ENCODE measurements at places on chromosomes 5 and 9.

DNA sequence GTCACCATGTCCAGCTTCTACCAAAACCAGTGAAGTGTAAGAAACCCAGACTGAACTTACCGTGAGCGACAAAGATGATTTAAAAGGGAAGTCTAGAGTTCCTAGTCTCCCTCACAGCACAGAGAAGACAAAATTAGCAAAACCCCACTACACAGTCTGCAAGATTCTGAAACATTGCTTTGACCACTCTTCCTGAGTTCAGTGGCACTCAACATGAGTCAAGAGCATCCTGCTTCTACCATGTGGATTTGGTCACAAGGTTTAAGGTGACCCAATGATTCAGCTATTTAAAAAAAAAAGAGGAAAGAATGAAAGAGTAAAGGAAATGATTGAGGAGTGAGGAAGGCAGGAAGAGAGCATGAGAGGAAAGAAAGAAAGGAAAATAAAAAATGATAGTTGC, 19.8 kb downstream of the IL7R start:
- no peak for DNase-seq

DNA sequence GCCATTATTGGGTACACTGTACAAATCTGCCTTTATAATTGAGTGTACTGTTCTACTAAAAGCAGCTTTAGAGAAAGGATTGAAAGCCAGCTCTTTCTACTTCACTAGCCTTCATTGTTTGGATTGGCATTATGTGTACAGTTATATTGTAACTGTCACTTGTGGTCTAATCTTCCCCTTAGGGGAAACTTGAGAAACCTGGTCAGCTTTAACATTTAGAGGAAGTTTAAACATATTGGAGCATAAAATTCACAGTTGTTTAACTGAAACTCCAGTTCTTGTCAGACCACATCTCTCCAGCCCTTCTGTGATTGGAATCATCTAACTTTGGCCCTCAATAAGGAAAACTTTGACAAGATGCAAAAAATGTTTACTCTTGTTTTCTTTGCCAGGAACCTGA, 24.6 kb downstream of the PIK3R1 start:
- no peak for DNase-seq

DNA sequence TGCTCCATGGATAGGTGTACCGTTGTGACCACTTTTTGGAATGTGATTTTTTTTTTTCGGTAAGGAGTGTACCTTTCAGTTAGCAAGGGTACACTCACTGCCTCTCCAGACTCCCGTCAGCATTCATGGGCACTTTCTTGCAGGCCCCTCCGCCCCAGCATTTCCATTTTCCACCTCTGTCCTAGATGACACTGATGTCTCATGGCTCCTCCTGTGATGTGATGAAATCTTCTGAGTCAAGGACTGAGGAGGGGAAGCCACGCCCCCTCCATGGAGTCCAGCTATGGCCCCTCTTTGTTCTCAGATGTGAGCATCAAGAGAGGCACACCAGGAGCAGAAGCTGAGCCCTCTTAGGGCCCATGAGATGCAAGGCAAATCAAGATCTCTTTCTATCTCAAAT, 61.8 kb downstream of the CTSL start:
- DNase-seq, result no peak

- no peak for DNase-seq
Measured at GRCh38 chr9:114001410-114001685, 76.8 kb downstream of the AMBP start.

- no peak for DNase-seq
Measured at GRCh38 chr5:9533562-9534364, 12.1 kb downstream of the SEMA5A start.

DNA sequence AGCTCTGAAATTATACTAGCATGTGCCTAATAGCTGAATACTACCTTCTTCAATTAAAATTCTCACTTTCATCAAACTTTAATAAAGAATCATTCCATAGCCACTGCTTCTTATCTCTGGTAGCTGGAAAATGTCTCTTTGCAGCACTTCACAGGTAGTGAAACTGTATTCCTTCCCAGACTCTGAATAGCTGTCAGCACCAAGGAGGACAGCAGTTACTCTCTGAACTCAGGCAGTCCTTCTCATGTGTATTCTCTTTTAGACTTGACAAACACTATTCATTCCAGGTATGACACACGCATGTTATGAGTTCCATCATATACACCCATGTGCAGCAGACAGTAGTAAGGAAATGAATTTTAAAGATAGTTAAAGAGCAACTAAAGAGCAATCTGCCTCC, 627.1 kb downstream of the EFNA5 start:
- no peak for DNase-seq

DNA sequence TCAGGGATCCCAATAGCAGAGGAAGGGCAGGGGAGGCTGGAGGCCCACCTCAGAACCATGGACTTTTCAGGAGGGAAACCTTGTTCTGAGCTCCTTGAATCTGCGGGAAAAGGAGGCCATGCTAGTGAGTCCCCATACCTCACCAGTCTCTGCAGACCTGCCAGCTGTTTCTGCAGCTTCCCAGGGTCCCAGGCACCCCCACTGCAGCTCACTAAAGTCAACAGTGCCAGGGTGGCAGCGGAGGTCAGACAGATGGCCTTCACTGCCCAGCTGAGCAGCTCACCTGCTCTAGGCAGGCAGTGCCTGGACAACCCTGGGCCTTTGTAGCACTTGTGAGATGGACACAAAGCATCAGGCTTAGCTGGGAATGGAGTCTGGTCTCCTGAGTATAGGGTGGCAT, 4.4 kb upstream of the SLC27A4 start:
- no peak for DNase-seq

GRCh38 chr9:38440516-38440915, 16.3 kb upstream of the IGFBPL1 start:
- DNase-seq, result no peak

- no peak for DNase-seq
Measured at GRCh38 chr5:137035480-137035878, 463.6 kb downstream of the SPOCK1 start.

- DNase-seq, result no peak
Measured at GRCh38 chr5:153358315-153358976, 132.0 kb upstream of the GRIA1 start.

- no peak for DNase-seq
Measured at GRCh38 chr5:156824800-156825199, 25.3 kb upstream of the PPP1R2B start.

GRCh38 chr5:175464074-175464941, 14.1 kb upstream of the SFXN1 start:
- DNase-seq, result peak; percentile 68

GRCh38 chr5:173729079-173729765, 112.8 kb upstream of the BOD1 start:
- no peak for DNase-seq

GRCh38 chr5:166926138-166926537, 1365.3 kb upstream of the WWC1 start:
- DNase-seq, result no peak

Data from CD4-positive, alpha-beta T cell treated with Interleukin-6 at 100 ng/mL for 8 hours (primary cell).